ENCODE measurements at places on chromosomes 12 and 14. TPM values are rescaled to one million over a fixed set of nuclear protein-coding genes. Genes with fewer than 3 reads are reported as not detected.

GPD1 gene
- total RNA-seq = 1.1 TPM

SMOC1 gene
- not detected for total RNA-seq

DNA sequence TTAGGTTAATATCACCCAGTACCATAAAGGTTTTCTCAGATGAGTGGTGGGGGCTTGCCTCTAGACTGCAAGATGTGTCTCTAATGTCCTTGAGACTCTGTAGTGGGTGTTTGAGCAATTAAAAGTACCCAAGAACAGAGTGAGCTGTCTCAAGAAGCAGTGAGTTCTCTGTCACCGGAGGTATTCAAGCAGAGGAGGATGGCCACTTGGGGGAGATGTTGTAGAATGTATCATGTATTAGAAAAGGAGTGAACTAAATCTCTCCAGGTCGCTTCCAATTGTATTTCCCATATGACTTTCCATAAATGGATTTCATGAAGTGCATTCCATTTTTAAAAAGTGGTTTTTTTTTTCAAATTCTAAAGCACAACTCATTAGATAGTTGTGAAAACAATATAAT is 35.0 kb downstream of the SLC17A8 start:
- DNase-seq = no peak

- no peak for DNase-seq
Measured at GRCh38 chr12:76226397-76226796, 121.8 kb downstream of the BBS10 start.

DNA sequence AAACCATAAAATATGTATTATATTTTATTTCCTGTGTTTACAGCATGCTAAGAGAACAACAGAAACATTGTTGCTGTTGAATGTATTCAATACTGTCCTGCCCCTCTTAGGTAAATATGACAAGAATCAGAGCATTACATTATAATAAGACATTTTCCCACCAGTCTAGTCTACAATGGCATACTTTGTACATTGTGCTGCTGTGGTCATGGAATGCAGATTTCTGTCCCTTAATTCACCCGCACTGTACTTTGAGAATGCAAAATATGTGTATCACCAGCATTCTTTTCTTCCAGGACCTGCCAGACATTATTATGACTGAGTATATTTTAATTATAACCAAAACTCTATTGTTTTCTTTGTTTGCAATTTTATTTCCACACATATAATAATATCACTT is 16.5 kb upstream of the OR10AD1 start:
- no peak for DNase-seq

- no peak for DNase-seq
Measured at GRCh38 chr14:61421212-61421923, 100.0 kb downstream of the PRKCH start.

DNA sequence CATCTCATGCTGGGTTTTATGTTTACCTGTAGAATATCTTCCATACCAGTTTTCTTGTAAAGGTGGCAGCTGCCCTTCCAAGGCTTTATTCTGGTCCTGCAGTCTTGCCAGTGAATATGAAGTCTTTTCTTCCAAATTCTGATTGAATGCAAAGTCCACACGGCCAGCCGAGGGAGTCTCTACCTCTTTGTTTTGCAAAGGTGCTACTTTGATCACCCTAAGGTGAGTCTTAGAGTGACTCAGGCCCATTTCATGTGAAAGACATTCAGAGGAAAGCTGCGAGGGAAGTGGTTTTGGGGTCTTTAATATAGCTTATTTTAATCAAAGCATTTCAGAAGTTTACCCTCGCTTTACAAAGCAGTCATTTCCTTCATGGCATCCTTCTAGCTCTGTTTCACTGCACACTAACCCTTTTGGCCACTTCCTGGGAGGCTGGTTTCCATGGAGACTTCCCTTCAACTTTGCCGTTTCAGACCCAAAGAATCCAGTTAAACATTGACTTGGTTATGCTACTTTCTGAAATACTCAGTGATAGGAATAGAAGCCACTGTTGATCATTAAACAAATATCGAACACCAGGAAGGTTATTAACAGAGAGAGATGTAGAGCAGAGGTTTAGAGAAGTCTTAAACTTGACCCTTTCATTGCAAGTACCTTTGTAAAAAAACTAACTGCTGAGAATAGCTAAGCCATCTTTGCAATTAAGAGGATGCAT is at the start of gene CCDC198:
Gene CCDC198, minus strand, starts transcription at position 391 of the 715 bp plus-strand sequence. Its CDS starts 142 bp downstream, at position 249.
- no peak for DNase-seq
